ENCODE measurements at places on chromosomes 6 and 20. TPM values are rescaled to one million over a fixed set of nuclear protein-coding genes. Genes with fewer than 3 reads are reported as not detected.

The SLC22A1 gene
- total RNA-seq: 1.1 TPM

The SLC16A10 gene
- total RNA-seq: not detected

The ZNF311 gene
- total RNA-seq: 1.6 TPM

The SLC2A10 gene
- total RNA-seq: 40.6 TPM

The DSP gene
- 0.16 TPM for total RNA-seq

The OR2J3 gene
- total RNA-seq: not detected

The KCNQ5 gene
- total RNA-seq: 0.34 TPM

The PDYN gene
- not detected for total RNA-seq

The MCHR2 gene
- not detected for total RNA-seq

The PHF20 gene
- 24.7 TPM for total RNA-seq

All from bronchial smooth muscle cell (primary cell).